ENCODE measurements at places on chromosomes 12 and 14. TPM values are rescaled to one million over a fixed set of nuclear protein-coding genes. Genes with fewer than 3 reads are reported as not detected.

Gene LBHD2
- not detected for total RNA-seq

Gene PYGL
- not detected for total RNA-seq

Gene JAG2
- total RNA-seq: 2.9 TPM

Gene BDKRB2
- not detected for total RNA-seq

Gene KLC1
- total RNA-seq: 140 TPM

Gene SAMD4A
- 3.9 TPM for total RNA-seq

Gene RPL10L
- total RNA-seq: not detected

Gene KCNC2
- not detected for total RNA-seq

Gene SERPINA9
- not detected for total RNA-seq

- DNase-seq: no peak
Observed at GRCh38 chr12:99513066-99513465, 134.5 kb upstream of the GARIN6 start.

DNA sequence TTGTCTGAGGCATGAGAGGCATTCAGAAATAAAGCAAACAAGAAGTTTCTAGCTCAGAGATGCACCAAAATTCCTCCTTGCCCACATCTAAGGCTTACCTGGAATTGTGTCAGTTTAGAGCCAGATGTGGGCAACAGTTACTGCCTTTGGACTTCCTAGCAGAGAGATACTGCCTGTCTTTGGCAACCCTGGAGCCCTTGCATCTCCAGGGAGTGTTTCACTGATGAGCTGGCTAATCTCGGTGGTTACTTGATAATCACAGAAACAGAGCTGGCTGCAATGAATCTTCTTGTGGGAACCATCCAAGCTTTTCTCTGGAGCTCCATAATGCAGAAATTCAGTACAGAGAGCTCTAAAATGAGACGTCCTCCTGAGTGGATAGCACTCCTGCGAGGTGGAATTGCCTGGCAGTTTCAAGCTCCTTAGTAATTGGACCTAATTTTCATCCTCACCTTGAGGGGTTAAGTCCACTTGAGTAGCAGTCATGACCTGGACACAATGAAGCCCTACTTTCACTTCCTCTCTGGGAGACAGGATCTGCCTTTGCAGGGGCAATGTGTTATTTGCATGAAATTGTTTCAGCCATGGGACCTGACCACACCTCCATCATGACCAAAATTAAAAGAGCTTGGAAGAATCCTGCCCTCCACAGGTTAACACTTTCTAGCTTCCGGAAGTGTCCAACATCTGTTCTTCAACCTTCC, 108.8 kb upstream of the ARHGAP5 start:
- DNase-seq: no peak

- DNase-seq: no peak
Observed at GRCh38 chr14:31083781-31084180, 57.6 kb upstream of the STRN3 start.

DNA sequence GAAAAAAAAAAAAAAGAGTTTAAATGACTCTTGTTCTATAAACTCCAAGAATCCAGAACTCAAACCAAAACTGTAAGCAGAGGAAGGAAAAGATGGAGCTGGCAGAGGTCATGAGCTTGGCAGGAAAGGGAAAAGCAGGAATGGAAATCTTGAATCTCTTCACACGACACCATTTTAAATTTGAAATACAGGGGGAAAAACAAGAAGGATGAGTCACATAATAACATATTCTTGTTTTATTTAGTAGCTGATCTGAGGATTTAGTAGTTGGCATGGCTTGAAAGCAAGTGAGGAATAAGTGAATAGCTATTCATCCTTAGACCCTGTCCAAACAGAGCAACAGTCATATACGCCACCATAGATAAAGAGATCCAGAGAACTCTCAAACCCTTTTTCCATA, 35.0 kb downstream of the EPS8 start:
- no peak for DNase-seq

DNA sequence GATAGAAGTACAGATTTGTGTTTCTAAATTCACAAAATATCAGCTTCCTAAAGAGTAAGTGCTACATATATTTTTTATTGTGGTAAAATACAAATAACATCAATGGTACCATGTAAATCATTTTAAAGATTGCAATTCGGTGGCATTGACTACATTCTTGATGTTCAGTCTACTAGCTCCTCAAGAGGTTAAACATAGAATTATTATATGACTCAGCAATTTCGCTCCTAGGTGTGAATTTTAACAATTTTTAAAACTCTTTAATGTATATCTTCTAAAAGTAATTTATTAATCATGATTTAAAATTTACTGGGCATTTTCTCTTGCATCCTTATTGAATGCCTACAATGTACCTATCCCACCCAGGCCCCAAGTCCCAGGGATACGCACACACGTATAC, 29.8 kb upstream of the OAS1 start:
- no peak for DNase-seq

- DNase-seq: peak; percentile 48
Observed at GRCh38 chr12:2876431-2877046, 435 bp downstream of the FOXM1 start.

DNA sequence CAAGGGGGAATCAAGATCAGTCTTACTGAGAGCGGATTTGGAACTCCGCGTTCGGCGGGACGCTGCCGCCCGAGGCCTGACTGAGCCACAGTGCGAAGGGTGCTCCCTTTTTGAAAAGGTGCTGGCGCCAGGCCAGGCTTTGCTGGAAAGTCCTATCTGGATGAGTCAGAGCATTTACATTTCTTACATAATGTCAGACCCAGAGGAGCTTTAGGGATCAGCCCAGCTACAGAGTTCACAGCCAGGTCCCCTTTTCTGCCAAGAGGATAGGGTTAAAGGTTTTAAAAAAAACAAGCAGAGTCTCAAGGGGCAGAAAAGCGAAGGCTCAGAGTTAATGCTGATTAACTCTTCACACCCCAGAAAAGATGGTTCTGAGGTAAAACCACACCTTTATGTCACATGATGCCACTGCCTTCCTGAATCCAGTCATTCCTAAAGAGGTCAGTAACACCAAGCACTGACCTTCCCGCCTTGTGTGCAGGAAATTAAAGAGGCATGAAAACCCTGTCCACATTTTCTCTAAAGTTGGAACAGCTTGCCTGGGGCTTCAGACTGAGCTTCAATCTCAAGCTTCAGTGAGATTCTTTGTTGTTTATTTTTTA, 11.7 kb upstream of the FBXL14 start:
- no peak for DNase-seq

- no peak for DNase-seq
Observed at GRCh38 chr14:61724133-61724532, 28.8 kb downstream of the HIF1A start.

DNA sequence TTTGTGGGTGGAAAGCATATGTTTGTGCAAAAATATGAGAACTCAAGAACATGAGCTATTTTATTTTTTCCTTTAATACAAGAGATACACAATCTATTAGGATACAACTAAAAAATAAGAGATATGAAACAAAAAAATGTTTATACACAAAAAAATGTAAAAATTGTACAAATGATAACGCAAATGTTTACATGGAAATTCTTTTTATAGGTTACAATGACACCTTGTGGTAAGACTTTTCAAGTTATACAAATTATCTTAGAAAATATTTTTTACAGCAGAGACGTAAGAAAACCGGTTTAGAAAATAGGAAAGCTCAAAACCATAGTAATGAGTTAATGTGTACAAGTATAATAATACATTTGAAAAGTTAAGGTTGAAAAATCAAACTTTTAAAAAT, 25.5 kb downstream of the CEP83 start:
- DNase-seq: no peak

- DNase-seq: no peak
Observed at GRCh38 chr14:102828151-102828550, 50.9 kb downstream of the TRAF3 start.

- DNase-seq: no peak
Observed at GRCh38 chr14:65606460-65606859, 193.9 kb downstream of the FUT8 start.

- no peak for DNase-seq
Observed at GRCh38 chr14:99716091-99716849, 32.2 kb downstream of the CYP46A1 start.

- no peak for DNase-seq
Observed at GRCh38 chr12:122245553-122245952, 19.7 kb upstream of the DIABLO start.

DNA sequence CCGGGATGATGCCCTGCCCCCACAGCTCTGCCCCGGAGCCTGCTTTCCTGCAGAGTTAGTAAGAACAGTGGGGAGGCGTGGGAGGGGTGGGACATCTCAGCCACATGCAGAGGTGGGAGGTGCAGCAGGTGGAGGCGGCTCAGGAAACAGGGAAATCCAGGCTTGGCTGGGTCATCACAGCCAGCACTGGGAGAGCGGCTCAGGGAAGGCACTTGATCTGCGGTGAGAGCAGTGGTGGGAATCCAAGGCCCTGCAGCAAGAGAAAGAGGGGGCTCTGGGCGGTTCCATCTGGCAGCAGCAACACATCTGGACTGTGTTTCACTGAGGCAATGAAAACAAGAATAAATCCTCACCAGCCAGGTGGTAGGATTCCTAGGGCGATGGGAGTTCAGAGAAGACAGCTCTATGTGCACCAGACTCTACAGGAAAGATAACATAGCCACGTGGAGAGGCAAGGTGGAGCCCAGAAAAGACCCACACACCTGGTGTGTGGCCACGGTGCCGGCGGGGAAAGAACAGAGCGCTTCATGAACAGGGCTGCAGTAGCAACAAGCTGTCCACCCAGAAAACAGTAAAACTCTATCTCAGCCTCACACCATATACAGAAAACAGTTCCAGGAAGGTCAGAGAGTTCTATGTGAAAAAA, 57.6 kb downstream of the CCDC85C start:
- DNase-seq: no peak

GRCh38 chr12:14268120-14268515, 97.4 kb upstream of the ATF7IP start:
- no peak for DNase-seq

DNA sequence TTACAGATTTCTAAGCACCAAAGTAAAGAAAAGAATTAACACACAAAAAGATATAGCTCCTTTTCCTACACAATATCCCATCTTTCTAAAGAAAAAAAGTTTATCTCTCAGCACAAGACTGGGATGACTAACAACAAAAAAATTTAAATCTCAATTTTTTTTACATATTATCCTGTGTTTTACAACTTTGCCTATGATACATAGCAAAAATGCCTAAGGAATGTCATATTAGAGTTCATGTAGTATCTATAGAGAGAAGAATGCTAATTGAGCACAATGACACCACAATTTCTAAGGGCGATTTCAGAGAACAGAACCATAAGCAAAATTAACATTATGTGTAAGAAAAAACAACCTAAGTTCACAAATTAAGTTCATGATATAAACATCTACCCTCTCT, 16.3 kb downstream of the C2CD5 start:
- DNase-seq: no peak

DNA sequence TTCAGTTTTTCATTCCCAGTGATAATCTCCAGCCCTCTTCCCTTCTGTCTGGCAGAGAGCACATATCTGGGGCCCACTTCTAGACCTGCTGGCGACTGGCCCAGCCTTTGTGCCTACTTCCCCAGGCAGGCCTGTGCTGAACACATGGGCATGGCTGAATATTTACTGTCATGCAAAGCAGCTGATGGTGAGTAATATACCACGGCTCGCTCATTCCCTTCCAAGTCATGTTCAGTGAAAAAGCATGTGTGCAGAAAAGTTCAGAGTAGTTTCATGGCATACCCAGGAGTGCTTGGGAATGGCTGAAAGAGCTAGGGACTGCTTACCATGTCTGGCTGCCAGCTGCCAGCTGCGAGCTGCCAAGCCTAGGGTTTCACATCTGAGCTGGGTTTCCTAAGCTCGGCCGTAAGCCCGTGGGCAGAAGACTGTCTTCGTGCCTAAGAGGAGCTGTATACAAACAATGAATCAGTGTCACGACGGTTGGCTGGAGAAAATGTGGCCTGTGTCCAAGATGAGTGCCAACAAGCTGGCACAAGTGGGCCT, 179.9 kb upstream of the PELI2 start:
- DNase-seq: no peak

GRCh38 chr12:31105668-31106067, 32.0 kb downstream of the DDX11 start:
- DNase-seq: no peak

- no peak for DNase-seq
Observed at GRCh38 chr12:92295523-92295922, 149.9 kb upstream of the BTG1 start.

- no peak for DNase-seq
Observed at GRCh38 chr12:101116911-101117310, 93.1 kb downstream of the SLC5A8 start.

GRCh38 chr14:55141825-55142224, 12.8 kb downstream of the LGALS3 start:
- no peak for DNase-seq

DNA sequence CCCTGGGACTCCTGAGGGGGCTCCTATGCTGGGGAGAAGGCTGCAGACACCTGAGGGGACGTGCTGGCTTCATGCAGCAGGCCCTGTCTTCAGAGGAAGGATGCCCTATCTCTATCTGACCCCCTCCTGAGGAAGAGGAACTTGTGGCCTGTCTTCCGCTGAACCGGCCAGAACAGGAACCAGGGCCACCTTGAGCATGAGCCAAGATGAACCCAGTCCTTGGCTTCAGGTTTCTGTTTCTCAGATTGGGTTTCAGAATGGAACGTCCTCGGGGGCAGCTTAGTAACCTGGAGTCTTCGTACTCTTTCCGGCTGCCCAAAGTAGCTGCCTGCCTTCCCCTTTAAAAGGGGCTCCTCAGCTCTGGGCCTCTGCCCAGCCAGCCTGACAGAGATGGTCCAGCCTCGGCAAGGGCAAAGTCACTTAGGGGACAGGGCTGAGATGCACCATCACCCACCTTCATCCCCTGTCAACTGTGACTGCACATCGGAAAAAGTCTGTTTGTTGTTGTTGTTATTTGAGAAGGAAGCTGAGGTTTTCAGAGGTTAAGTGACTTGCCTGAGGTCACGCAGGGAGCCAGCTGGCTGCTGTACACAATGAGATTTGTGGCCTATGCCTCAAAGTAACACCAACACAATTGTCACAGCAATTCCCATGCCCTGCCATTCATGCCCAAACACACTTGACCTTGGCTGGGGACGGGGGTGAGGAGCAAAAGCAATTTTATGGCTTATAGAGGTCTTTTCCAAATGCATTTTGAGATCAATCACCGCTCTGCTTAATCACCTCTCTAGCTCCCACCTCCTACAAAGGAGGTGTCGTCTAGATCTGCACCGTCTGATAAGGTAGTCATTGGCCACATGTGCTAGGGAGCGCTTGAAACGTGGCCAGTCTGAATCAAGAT, 13.4 kb downstream of the ASB2 start:
- DNase-seq: peak; percentile 85

GRCh38 chr12:51636581-51636980, 45.5 kb downstream of the SCN8A start:
- DNase-seq: no peak
